Prostate gland (tissue), 2 donors: ENCODE measurements at places on chromosomes 2 and 18. TPM values are rescaled to one million over a fixed set of nuclear protein-coding genes. Genes with fewer than 3 reads are reported as not detected.

GRCh38 chr18:22322243-22322691, 95.4 kb downstream of the CTAGE1 start:
- H3K27ac ChIP-seq: no peak overlapping the region
- no peaks in the 10 kb centered on the region for H3K36me3 ChIP-seq
- H3K4me3 ChIP-seq: no peak overlapping the region
- DNase-seq: no peak

DNA sequence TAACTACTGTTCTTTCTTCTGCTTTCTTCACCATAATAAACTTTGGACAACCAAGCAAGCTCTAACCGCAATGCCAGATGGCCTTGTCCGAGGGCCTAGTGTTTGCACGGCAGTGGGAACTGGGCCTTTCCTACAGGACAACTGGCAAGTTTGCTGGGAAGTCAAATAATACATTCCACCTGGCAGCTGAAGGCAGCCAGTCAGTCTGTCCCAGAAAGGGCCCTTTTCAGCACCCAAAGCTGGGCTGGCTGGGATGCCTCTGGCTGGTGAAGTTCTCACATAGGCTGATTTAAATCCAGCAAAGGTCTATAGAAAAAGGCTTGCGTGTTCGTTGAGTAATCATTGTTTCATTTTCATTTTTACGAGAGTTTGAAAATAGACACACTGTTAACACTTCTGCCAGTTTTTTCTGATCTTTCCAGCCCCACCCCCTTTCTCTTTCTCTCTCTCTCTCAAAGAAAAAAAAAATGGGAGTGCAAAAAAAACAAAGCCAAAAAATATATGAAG, 110.0 kb upstream of the EPAS1 start:
- H3K27ac ChIP-seq: peak overlapping the region; percentile 69
- H3K4me1 ChIP-seq: no peaks in the 10 kb centered on the region
- H3K36me3 ChIP-seq: no peaks in the 10 kb centered on the region
- H3K4me3 ChIP-seq: no peak overlapping the region

DNA sequence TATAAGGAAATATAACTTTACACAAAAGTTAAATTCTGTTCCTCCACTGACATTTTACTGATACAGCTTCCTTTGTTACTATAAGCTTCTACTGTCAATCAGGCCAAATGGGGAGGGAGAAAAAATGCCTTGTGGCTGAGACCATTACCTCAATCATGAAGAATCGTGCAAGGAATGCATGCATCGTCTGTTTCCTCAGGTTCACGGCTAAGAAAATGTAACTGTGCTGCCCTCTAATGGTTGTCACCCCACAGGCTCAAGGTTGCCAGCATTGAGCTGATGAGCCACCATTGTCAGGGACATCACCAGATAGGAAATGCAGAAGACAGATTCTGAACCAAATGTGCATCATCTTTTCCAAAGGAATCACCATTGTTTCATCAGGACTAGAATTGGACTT, 426.9 kb downstream of the CDH2 start:
- H3K4me1 ChIP-seq: no peaks in the 10 kb centered on the region
- no peak for DNase-seq
- no peak overlapping the region for H3K4me3 ChIP-seq

GRCh38 chr2:143321994-143322393, 192.8 kb downstream of the ARHGAP15 start:
- H3K4me1 ChIP-seq: no peaks in the 10 kb centered on the region
- no peaks in the 10 kb centered on the region for H3K36me3 ChIP-seq
- DNase-seq: no peak

GRCh38 chr2:154620471-154620870, 78.0 kb upstream of the KCNJ3 start:
- H3K36me3 ChIP-seq: no peaks in the 10 kb centered on the region
- no peak overlapping the region for H3K4me3 ChIP-seq
- no peaks in the 10 kb centered on the region for H3K4me1 ChIP-seq
- no peak overlapping the region for H3K27ac ChIP-seq
- no peak for DNase-seq

- DNase-seq: no peak
- no peak overlapping the region for H3K27ac ChIP-seq
- H3K27me3 ChIP-seq: no peaks in the 10 kb centered on the region
- H3K4me3 ChIP-seq: no peak overlapping the region
- H3K36me3 ChIP-seq: no peaks in the 10 kb centered on the region
Measured at GRCh38 chr2:131552871-131553270, 25.2 kb downstream of the CCDC74A start.

DNA sequence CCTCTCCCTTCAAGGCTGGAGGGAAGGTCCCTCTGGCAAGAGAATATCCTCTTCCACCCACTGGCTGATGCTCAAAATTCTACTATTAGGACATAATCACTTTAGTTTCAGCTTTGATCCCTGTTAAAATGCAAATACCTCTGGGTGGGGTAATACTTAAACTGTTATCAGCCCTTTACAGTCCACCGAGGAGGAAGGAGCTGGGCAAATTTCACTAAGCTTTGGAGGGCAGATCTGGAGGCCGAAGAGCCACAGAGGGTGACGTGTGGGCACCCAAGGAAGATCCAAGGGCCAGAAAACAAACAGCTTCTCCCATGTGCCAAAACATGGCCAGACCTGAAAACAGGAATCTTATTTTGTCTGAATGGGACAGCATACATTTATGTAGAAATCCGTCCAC, 74.6 kb upstream of the BCL11A start:
- no peaks in the 10 kb centered on the region for H3K36me3 ChIP-seq
- H3K4me1 ChIP-seq: no peaks in the 10 kb centered on the region
- H3K27me3 ChIP-seq: no peaks in the 10 kb centered on the region
- DNase-seq: no peak

PSMA8 gene
- total RNA-seq: 2.9 TPM

CENPO gene
- total RNA-seq: 24.4 TPM

CHST9 gene
- total RNA-seq: 19.3 TPM

CTNNA2 gene
- total RNA-seq: not detected

SIX2 gene
- 5.1 TPM for total RNA-seq

GALR1 gene
- 0.34 TPM for total RNA-seq

TLX2 gene
- total RNA-seq: not detected

ITPRIPL1 gene
- total RNA-seq: 8.9 TPM

CCBE1 gene
- 1.8 TPM for total RNA-seq

ARHGEF33 gene
- total RNA-seq: 2.2 TPM

TTN gene
- 10.3 TPM for total RNA-seq

RUFY4 gene
- total RNA-seq: 0.11 TPM
